ENCODE measurements at places on chromosomes 5 and 9. TPM values are rescaled to one million over a fixed set of nuclear protein-coding genes. Genes with fewer than 3 reads are reported as not detected.

GRCh38 chr5:165015126-165015525, 1509.7 kb downstream of the MAT2B start:
- H3K27ac ChIP-seq, result no peak overlapping the region
- no peak for DNase-seq
- H3K36me3 ChIP-seq, result no peaks in the 10 kb centered on the region
- no peaks in the 10 kb centered on the region for H3K27me3 ChIP-seq

- no peak for DNase-seq
- H3K36me3 ChIP-seq, result no peaks in the 10 kb centered on the region
- no peak overlapping the region for H3K27ac ChIP-seq
- H3K4me3 ChIP-seq, result no peak overlapping the region
Measured at GRCh38 chr9:90001747-90002146, 396.9 kb downstream of the GADD45G start.

- H3K4me3 ChIP-seq, result no peak overlapping the region
- no peaks in the 10 kb centered on the region for H3K36me3 ChIP-seq
- no peak for DNase-seq
Measured at GRCh38 chr5:9067154-9067553, 478.7 kb downstream of the SEMA5A start.

The PCDHB10 gene
- total RNA-seq, result 0.11 TPM

- H3K4me3 ChIP-seq, result no peak overlapping the region
- H3K4me1 ChIP-seq, result no peaks in the 10 kb centered on the region
- DNase-seq, result no peak
- no peaks in the 10 kb centered on the region for H3K36me3 ChIP-seq
Measured at GRCh38 chr9:134812343-134812673, 68.3 kb upstream of the FCN2 start.

GRCh38 chr9:5626727-5627634, 1.9 kb upstream of the RIC1 start:
- peaks cover 56% of the 10 kb centered on the region for H3K4me1 ChIP-seq
- no peaks in the 10 kb centered on the region for H3K27me3 ChIP-seq
- peak overlapping the region; percentile 99 for H3K27ac ChIP-seq
- peaks cover 11% of the 10 kb centered on the region for H3K36me3 ChIP-seq
- peak; percentile 94 for DNase-seq
- H3K4me3 ChIP-seq, result peak overlapping the region; percentile 87

The RNF183 gene
- total RNA-seq, result not detected

DNA sequence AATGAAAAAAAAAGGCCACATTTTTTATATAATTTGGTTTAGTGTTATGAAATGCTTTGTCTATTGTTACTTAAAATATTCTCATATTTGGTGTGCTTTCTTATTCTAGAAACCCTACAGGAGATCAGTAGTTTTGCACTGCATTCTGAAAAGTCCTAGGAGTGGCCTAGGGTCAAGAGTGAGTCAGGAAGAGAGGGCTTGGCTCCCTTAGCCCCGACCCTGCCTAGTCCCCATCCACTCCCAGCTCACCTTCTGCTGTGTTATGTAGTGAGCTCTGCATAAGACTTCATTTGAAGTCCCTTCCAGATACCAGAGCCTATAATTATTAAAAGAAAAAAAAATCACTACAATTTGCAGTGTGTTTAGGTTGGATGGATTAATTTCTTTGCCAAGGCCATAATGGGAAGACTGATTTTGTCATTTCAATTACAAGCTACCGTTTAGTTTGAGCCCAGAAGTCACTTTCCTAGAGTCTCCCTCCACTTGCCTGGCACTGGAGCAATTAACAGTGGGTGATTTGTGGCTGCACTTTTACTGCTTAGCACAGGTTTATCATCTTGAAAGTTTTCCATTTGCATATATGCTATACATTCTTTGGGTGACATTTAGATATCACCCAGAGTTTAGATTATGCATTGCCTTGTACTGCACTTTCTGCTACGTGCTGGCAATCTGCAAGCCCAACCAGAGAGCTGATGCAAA, 143.3 kb downstream of the INSYN2B start:
- peaks cover 15% of the 10 kb centered on the region for H3K4me1 ChIP-seq
- H3K4me3 ChIP-seq, result no peak overlapping the region
- DNase-seq, result no peak

- H3K27ac ChIP-seq, result no peak overlapping the region
- no peaks in the 10 kb centered on the region for H3K4me1 ChIP-seq
- H3K36me3 ChIP-seq, result no peaks in the 10 kb centered on the region
- H3K27me3 ChIP-seq, result no peaks in the 10 kb centered on the region
- DNase-seq, result no peak
Measured at GRCh38 chr9:68437785-68438184, 81.4 kb downstream of the PGM5 start.

The ZDHHC11B gene
- 0.34 TPM for total RNA-seq

The BNC2 gene
- total RNA-seq, result not detected

DNA sequence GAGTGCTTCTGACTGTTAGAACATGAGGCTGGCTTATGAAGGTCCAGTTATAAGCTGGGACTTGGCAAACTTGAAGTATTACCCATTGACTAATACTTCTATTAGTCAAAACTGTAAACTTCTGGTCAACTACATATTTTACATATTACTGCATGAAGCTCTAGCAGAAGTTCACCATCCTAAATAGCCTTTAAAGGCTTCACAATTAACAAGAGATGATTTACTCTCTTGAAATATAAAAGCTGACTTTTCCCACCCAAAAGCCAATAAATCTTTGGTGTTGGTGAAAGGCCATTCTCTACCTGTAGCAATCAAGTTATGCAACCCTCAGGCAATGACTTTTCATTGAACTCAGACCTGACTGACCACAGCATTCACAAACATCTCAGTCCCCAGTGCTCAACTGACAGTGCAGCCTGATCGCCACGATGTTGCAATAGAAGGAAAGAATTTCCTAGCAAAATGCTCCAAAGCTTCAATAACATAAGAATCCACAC, 345.6 kb downstream of the EBF1 start:
- peak overlapping the region; percentile 80 for H3K27ac ChIP-seq
- H3K4me3 ChIP-seq, result peak overlapping the region; percentile 14
- H3K4me1 ChIP-seq, result peaks cover 75% of the 10 kb centered on the region
- no peaks in the 10 kb centered on the region for H3K27me3 ChIP-seq
- no peaks in the 10 kb centered on the region for H3K36me3 ChIP-seq

The SET gene
- total RNA-seq, result 638 TPM

GRCh38 chr9:118734696-118735095, 634.5 kb downstream of the BRINP1 start:
- no peak overlapping the region for H3K27ac ChIP-seq
- no peak for DNase-seq
- H3K4me1 ChIP-seq, result no peaks in the 10 kb centered on the region

DNA sequence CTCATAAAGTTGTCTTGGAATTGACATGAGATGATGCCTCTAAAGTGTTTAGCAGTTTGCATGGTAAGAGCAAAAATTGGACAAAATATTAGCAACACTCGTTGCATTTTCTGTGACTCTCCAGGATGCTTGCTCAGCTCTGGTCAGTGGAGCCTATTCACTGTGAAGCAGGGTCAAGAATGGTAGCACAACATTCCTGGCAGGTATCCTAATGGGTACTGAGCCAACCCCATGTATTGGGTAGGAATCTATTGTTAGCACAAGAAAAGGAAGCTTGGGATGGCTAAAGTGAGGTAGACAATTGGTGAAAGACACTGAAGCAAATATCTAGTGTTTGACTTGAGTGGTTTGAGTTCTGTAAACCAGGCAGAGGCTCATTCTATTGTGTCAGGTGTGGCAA, 10.4 kb upstream of the ACTBL2 start:
- H3K27me3 ChIP-seq, result 0 out of 2 replicates have a peak, but pooled peaks cover 2% of the 10 kb centered on the region
- H3K27ac ChIP-seq, result no peak overlapping the region
- no peak overlapping the region for H3K4me3 ChIP-seq
- H3K36me3 ChIP-seq, result no peaks in the 10 kb centered on the region
- H3K4me1 ChIP-seq, result no peaks in the 10 kb centered on the region

GRCh38 chr9:130578865-130579737, at the start of gene FUBP3:
FUBP3 (plus strand) TSS chr9:130579577; CDS start chr9:130579681, 104 bp downstream.
- peak; percentile 98 for DNase-seq
- H3K4me3 ChIP-seq, result peak within 1 kb of the TSS; percentile 93
- peaks cover 12% of the 10 kb centered on the region for H3K36me3 ChIP-seq
- H3K27me3 ChIP-seq, result no peaks in the 10 kb centered on the region
- H3K27ac ChIP-seq, result peak within 1 kb of the TSS; percentile 35
- peaks cover 20% of the 10 kb centered on the region for H3K4me1 ChIP-seq

DNA sequence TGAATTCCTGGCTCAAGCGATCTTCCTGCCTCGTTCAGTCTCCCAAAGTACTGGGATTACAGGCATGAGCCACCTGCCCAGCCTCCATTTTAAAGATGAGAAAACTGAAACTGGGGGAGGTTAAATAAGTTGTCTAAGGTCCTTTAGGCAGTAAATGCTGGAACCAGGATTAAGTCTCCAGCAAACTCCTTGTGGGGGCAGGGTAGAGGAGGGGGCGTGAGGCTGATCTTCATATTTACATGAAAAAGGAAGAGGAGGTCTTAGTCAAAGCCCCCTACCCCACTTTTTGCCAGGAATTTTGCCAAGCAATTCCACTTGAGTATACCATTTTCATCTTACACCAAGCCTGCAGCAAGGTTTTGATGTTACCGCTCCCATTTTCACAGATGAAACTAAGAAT, 76.6 kb upstream of the NR4A3 start:
- no peaks in the 10 kb centered on the region for H3K27me3 ChIP-seq
- H3K27ac ChIP-seq, result no peak overlapping the region
- DNase-seq, result no peak

- DNase-seq, result no peak
- H3K27me3 ChIP-seq, result no peaks in the 10 kb centered on the region
- H3K27ac ChIP-seq, result no peak overlapping the region
- no peaks in the 10 kb centered on the region for H3K36me3 ChIP-seq
Measured at GRCh38 chr9:130149031-130149430, 23.2 kb upstream of the NCS1 start.

GRCh38 chr5:76820526-76820890, 1.7 kb downstream of the F2RL1 start:
- DNase-seq, result no peak
- H3K4me3 ChIP-seq, result no peak overlapping the region
- no peaks in the 10 kb centered on the region for H3K36me3 ChIP-seq
- H3K4me1 ChIP-seq, result no peaks in the 10 kb centered on the region

The PIP5KL1 gene
- 2.7 TPM for total RNA-seq
